ENCODE measurements at places on chromosomes 3 and 15.
A peak's percentile ranks its signal among the peaks of the same experiment; 100 is the strongest.

DNA sequence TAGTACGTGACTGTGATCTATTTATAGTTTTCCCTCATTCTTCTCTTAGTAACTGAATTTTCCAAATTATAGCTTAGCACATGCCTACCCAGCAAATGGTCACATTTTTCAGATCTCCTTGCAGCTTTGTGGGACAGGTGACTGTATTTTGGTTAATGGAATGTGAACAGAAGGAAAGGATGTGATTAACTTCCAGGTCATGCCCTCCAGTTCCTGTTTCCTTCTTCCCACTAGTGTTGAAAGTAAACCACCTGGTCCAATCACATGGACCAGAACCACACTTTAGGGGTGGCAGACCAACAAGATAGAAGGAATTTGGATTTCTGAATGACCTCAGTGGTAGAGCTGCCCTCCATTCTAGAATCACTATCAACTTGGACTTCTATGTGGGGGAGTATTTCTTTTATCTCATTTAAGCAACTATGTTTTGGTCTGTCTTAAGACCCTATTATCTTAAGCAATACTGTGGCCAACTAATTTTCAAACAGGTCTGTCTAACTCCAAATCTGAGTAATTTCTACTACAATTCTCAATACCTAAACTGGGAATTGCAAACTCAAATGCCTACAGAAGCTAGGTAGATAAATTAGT is 76.0 kb upstream of the TSC22D2 start:
- DNase-seq: no peak

DNA sequence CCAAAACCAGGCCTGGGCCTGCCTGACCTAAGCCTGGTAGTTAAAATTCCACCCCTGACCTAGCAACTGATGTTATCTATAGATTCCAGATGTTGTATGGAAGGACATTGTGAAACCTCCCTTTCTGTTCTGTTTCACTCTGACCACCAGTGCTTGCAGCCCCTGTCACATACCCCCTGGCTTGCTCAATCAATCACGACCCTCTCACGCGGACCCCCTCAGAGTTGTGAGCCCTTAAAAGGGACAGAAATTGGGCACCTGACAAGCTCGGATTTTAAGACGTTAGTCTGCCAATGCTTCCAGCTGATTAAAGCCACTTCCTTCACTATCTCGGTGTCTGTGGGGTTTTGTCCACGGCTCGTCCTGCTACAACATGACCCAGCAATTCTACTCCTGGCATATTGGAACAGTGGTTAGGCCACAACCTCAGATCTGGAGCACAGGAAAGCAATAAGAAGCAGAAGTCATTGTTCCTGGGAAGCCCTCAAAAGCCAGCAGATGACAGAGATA is 36.7 kb upstream of the LHFPL4 start:
- DNase-seq: no peak

- DNase-seq: no peak
Observed at GRCh38 chr3:168889666-168890065, 773.8 kb downstream of the MECOM start.

DNA sequence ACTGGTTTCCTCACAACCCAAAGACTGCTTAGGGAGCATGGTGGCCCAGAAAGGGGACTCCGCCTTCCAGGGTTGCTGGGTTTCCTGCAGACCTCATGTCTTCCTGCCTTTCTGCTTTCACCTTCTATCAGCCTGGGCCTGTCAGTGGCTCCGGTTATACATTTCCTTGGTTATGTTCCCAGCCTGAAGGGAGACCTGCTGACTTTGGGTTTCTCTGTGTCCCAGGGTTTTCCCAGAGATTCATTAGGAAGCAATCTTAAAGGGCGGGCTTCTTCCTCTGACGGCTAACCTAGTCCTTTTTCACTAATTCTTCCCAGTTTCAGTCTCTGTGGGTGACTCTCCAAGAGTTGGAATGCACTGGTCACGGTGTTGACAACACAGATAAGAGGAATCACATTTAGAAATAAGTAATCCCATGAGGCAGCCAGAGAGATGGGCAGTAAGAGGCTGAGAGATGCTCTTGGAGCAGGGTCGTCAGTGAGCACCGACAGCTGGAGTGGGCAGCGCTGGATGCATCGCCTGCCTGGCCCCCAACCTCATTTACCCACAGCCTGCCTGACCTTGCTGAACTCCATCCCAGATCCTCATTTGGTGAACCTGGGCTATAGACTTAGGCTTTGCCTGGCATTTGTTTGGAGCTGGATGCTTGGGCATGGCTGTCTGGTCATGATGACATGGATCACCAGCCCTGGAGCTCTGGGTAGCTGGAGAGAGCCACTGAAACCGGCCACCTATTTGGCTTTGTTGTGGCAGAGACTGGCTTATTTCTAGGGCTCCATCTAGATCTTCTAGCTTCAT is 10.0 kb upstream of the EHD4 start:
- DNase-seq: no peak

DNA sequence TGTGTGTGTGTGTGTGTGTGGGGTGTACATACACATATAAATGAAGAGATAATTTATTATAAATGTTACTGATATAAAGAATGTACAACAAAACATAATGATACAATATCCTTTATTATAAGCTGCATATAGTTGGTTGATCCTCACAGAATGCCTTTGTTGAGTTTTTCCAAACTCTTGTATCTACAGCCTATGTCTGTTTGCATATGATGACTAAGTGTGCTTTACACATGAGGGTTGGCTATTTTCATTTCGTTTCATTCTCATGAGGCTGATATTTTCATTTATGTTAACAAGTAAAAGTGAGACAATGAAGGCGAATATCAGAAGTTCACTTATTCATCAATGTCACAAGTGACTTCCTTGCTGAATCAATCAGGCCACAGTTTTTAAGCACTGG is 45.1 kb downstream of the TM2D3 start:
- no peak for DNase-seq

DNA sequence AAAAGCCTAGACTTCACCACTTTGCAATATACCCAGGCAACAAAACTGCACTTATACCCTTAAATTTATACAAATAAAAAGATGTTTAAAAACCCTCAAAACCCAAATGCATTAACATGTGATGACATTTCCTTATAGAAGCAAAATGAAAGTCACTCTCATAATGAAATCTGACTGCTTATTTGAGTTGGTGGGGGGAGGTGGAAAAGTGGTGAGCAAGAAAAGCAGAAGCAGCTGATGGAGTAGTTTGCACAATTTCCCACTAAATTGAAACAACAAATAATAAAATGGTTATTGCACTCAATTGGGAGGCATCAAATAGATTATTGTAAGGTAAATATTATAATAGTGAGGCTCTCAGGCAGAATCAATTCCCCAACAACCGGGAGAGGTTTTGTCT is 54.0 kb upstream of the GADL1 start:
- DNase-seq: no peak

DNA sequence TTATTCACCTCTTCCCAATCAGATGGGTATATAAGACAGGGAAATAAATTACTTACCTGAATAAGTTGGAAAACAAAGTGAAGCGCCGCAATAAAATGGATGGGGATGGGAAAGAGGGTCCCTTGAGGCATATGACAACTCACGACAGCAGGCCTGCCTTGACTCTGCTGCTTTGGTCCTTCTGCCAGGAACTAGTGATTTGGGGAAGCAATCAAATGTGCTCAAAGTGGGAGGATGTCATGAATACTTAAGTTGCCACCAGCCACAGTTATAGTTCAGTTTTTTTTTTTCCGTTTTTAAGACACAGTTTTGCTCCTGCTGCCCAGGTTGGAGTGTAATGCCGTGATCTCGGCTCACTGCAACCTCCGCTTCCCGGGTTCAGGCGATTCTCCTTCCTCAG is 4.6 kb downstream of the PARL start:
- DNase-seq: no peak

DNA sequence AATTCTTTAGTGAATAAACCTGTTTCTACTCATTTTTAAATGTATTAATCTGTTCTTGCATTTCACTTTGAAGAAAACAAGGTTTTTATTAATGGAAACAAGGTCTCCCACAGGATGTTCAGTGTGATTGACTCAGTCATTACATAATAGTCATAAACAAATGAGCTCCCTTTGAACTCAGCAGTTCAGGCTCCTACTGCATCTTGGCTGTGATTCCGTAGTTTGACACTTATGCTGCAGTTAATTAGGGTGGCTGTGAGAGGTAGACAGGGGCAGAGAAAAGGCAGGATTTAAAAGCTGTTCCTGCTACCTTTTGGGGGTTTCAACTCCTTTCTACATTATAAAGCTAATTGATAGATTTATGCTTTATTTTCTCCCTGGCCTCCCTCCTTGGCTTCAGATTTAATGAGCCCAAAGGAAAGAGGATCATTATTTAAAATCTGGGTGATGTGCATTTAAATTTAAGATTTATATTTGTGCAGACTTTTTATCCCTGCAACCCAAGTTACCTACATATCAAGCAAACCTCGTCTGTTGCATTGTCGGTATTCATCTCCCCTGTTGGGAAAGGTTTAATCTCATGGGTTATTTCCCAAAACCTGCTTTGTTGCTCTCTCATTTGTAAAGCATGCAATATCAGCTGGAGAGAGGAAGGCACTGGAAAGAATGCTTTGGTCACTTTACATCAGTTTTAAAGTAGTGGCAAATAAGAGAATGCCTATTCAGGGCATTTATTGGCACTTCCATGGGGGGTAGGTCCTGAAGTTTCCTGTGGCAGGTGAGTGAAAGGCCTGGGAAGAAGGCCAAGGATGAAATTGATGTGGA is 345.0 kb upstream of the NR2E3 start:
- no peak for DNase-seq

- no peak for DNase-seq
Observed at GRCh38 chr3:39127908-39128304, 20.4 kb downstream of the TTC21A start.

- DNase-seq: no peak
Observed at GRCh38 chr15:65863106-65863505, 6.2 kb upstream of the RAB11A start.

- no peak for DNase-seq
Observed at GRCh38 chr3:23659840-23660430, 145.8 kb upstream of the UBE2E1 start.

DNA sequence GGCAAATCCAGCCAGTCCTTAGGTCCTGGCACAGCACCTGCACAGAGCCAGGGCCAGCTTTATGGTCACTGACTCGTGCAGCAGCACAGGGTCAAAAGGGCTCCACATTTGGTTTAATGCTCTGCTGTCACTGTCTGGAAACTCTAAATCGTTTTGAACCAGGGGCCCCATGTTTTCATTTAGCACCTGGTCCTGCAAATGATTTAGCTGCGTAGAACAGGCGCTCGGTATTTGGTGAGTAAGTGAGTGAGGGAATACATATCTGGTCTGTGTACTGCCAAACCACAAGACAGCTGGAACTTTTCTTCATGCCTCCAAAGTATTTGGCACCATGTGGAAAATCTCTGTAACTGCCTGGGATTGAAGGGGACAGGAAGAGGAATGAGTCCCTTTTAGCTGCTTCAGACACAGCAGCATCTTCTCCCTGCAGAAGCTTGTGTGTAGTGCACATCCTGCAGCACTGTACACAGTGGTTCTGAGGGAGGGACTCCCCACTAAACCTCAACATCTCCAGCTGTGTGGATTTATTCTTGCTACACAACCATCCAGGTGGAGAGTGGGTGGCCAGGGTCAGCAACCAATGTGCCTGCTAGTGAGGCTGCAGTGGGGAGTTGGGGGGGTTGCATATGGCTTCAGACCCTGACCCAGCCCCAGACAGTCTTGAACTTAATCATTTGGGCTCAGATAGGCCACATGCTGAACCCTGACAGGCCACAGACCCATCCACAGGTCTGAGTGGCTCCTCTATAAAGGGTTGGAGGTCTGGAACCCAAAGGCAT is 1.1 kb downstream of the SH2D7 start:
- peak; percentile 84 for DNase-seq

DNA sequence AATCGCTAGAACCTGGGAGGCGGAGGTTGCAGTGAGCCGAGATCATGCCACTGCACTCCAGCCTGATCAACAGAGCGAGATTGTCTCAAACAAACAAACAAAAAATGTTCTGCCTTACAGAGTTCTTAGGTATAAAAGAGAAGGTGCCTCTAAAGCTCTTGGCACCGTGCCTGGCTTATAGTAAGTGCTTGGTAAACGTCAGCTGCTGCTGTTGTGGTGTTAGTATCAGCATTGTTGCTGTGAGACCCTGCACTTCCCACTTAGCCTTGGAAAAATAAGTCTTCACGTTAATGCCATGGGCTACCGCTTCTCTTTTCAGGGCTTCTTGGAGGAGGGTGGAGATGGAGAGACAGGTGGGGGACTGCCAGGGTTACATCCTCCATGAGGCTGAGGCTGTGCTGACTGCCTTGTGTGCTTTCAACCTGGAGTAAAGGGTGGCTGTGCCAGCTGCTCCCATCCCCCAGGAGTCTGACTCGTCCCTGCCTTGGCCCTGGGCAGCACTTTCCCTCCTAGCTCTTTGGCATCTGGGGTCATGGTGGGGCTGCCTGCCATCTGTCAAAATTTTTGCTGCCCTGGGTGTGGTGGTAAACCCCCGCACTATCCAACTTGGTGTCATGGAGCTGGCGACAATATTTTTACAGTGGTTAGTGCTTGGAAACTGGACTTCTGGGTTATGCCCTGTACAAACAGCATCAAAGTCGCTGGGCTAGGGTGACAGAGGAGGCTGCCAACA is 17.8 kb downstream of the FLNB start:
- no peak for DNase-seq

DNA sequence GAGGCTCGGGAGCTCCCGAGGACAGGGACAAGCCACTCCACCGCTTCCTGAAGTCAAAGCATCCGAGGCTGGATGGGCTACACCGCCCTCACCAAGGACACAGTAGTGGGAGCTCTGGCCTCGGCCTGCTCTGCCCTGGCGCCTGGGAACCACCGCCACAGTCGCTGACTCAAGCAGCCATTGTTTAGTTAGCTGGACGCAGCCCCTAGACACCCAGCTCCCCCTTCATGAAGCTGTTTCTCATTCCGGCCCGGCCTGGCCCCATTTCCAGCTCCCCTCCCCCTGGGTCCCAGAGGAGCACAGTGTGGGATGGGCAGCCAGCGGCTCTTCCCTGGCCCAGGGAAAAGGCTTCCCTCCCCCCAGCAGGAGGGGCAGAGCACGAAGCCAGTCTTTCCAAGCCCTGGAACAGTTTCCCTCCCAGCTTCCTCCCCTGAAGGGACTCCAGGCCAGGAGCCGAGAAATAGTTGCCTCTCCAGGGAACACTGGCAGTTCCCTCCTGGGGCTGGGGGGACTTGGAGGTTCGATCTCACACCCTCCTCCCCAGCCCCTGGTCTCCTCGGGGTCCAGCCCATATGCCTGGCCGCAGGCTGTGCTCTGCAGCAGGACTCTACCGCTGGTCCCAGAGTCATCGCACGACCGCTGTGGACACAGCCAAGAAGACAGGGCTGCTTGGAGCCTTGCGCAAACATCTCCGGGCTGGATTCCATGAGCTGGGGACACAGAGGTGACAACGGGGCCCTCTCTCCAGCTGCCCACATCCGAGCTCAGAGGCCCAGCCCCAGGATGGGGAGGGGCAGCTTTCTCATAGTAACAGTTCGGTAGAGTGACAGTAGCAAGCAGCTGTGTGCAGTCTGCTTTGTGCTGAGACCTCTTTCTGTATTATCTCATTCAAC is 10.0 kb downstream of the PLXND1 start:
- DNase-seq: peak; percentile 93

DNA sequence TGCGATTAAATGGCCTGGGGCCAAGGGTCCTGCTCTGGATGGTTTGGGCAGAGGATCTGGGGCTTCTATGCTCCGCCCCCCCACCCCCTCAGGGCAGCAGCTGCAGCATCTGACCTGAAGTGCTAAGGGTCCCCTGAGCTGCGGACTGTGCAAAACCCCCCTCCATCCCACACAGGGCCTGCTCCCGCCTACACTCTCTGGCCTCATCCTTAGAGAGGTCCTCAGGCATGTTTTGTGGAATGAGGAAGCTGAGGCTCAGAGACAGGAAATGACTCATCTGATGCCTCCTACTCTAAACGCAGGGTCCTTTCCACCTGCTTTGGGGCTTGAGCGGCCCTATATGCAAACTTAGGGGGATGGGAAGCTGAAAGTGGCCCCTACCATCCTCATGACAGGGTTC is 59.5 kb upstream of the CTSH start:
- DNase-seq: peak; percentile 71

Measured in AG20443 (cell line).